ENCODE measurements at places on chromosomes 7 and 10.

GRCh38 chr7:23791721-23792120, 81.7 kb downstream of the STK31 start:
- no peak for DNase-seq

- no peak for DNase-seq
Observed at GRCh38 chr10:33117816-33118215, 159.8 kb upstream of the ITGB1 start.

- no peak for DNase-seq
Observed at GRCh38 chr10:4658777-4659176, 167.2 kb upstream of the AKR1E2 start.

- DNase-seq, result no peak
Observed at GRCh38 chr7:51013218-51013786, 230.6 kb upstream of the GRB10 start.

GRCh38 chr10:128102480-128103228, 23.6 kb downstream of the MKI67 start:
- no peak for DNase-seq

- no peak for DNase-seq
Observed at GRCh38 chr10:80633910-80634309, 96.2 kb downstream of the SH2D4B start.

DNA sequence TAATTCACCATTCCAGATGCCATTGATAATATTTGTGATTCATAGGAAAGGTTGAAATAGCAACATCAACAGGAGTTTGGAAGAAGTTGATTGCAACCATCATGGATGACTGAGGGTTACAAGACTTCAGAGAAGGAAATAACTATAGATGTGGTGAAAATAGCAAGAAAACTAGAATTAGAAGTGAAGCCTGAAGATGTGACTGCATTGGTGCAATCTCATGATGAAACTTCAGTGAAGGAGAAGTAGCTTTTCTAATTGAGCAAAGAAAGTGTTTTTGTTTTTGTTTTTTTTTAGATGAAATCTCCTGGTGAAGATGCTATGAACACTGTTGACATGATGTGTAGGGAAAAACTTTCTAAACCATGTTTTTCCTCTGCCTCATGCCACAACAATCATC, 18.7 kb upstream of the CD36 start:
- DNase-seq, result no peak

DNA sequence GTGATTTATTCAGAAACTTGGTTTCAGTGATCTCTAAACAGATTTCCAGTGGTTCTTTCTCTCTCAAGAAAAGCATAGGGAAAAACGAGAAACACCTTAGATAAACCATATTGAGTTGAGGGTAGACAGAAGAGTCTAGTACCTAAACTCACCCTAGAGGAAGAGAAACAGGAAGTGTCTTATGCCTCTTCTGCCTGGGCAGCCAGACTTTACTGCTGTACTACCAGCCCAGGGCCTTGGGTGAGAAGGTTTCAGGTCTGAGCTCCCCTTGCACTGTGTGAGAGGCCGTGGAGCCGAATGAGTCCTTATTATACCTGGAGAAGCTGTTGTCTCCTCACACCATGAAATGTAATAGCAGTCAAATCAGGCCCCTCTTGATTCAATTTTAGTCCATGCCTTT, 18.2 kb downstream of the HIF1AN start:
- DNase-seq, result no peak
